HFF-Myc (cell line): ENCODE measurements at places on chromosomes 6 and 20.

- no peak for DNase-seq
Observed at GRCh38 chr6:70954176-70954575, 2.7 kb downstream of the B3GAT2 start.

- DNase-seq: no peak
Observed at GRCh38 chr20:51543422-51543788, 886 bp upstream of the NFATC2 start.

DNA sequence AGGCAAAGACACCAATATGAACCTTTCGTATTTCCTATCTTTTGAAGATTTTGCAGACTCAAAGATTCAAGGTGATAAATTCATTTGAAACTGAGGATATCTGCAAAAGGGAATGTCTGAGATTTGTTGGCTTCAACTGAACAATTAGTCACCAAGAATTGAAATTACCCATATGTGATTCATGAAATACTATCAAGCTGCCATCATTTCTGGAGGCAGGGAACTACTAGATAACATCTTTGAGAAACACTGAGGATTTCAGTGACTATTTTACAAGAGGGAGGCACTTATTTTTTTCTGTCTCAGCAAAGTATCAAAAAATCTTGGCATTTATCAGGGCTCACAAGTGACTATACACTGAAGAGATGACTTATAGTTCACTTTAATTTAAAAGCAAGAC, 39.8 kb upstream of the MMS22L start:
- DNase-seq: no peak

DNA sequence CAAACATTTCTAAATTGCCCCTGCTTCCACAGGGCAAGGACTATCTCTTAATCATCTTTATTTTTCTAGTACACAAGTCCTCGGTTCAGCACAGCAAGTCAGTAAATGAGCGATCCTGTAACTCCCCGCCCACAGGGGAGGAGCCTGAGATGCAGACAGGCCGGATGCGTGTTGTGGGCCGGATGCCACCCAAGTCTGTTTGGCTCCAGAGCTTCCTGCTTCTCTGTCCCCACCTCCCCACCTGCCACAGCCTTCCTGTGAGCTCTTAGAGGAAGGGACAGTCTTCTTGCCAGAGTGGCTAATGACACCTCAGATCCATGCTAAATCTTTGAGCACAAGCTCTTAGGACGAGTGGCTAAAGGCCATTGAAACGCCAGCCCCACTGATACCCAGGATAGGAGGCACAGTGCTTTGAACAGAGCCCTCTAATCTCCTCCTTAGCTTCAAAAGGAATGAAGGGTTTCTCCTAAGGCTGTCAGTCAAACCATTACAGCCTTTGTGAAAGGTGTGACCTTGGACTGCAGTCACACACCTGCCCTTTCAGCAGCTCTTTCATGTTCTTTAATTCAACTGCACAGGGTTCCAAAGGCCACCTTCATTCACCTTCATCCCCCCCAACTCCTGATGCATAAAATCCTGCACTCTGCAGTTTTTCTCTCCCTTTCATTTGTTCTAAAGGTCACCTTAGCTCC, 264.3 kb downstream of the TFAP2C start:
- no peak for DNase-seq

DNA sequence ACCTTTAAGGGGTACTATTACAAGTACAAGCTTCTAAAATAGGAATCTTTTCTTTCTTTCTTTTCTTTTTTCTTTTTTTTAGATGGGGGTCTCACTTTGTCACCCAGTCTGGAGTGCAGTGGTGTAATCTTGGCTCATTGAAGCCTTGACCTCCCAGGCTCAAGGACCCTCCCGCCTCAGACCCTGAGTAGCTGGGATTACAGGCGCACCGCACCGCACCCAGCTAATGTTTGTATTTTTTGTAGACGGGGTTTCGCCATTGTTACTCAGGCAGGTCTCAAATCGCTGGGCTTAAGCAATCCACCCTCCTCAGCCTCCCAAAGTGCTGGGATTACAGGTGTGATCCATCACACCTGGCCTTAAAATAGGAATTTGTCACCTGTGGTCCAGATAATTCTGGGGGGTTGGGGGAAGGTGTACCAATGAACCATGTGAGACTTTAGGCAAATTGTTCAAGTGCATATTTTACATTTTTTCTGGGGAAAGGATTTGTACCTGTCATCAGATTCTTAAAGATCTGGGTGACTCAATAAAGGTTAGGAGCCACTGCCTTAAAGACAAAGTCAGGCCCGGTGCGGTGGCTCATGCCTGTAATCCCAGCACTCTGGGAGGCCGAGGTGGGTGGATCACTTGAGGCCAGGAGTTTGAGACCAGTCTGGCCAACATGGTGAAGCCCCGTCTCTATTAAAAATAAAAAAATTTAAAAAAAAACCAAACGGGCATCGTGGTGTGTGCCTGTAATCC, 19.7 kb upstream of the SYNJ2 start:
- DNase-seq: no peak

DNA sequence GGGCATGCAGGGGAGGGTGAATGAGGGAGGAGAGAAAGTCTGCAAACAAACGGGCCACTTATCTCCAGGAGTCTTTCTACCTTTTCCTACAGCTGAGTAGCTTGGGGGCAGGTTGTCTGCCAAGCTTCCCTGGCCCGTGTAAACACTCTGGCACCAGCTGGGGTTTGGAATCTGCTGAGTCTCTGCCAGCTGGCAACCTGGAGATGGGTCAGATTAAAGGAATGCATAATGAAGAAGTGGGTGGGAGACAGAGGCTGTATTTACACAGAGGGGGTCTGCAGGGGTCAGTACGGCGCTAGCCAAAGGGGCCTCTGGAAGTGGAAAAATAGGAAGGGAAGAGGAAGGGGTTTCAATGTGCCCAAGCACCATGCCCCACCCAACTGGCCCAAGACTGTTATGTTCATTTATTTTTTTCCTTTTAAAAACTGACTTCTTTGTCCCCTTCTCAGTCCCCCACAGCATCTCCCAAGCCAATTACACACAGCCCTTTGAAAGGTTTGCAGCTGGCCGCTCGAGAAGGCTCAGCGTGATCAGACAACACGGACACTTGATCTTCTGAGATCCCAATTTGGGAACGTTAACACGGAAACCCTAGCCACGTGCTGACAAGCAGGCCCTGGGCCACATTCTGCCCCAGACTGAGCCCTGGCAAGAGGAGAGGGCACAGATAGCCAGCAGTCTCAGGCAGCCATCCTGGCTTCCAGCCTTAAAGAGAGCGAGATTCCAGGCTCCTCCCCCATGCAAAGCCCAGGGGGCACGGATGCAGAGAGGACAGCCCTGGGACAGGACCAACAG, 25.2 kb downstream of the TRAM2 start:
- DNase-seq: no peak

DNA sequence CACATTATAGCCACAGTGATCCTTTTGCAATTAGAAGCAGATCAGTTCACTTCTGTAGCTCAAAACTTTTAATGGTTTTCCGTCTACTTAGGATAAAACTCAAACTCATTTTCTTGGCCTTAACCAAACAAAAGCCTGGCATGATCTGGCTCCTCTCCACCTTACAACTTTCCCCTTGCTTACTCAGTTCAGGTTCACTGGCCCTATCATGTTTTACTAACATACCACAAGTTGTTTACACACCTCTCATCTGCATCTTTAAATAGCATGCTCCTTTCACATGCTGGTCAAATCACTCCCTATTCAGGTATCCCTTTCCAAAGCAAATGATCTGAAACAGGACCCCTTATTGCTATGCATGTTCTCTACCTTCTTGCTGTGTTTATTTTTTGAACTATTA, 191.4 kb upstream of the FAM83B start:
- no peak for DNase-seq
